ENCODE measurements at places on chromosomes 5 and 9.
A peak's percentile ranks its signal among the peaks of the same experiment; 100 is the strongest.

DNA sequence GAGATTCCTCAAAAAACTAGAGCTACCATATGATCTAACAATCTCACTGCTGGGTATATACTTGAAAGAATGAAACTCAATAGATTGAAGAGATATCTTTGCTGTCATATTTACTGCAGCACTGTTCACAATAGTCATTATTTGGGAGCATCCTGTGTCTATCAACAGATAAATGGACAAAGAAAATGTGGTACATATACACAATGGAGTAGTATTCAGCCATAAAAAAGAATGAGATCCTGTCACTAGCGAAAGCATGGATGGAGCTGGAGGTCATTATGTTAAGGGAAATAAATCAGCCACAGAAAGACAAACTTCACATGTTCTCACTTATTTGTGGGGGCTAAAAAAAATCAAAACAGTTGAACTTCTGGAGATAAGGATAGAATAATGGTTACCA, 505.7 kb upstream of the ARRDC3 start:
- no peak for DNase-seq

GRCh38 chr9:134493461-134494272, 147.9 kb upstream of the COL5A1 start:
- DNase-seq, result no peak

DNA sequence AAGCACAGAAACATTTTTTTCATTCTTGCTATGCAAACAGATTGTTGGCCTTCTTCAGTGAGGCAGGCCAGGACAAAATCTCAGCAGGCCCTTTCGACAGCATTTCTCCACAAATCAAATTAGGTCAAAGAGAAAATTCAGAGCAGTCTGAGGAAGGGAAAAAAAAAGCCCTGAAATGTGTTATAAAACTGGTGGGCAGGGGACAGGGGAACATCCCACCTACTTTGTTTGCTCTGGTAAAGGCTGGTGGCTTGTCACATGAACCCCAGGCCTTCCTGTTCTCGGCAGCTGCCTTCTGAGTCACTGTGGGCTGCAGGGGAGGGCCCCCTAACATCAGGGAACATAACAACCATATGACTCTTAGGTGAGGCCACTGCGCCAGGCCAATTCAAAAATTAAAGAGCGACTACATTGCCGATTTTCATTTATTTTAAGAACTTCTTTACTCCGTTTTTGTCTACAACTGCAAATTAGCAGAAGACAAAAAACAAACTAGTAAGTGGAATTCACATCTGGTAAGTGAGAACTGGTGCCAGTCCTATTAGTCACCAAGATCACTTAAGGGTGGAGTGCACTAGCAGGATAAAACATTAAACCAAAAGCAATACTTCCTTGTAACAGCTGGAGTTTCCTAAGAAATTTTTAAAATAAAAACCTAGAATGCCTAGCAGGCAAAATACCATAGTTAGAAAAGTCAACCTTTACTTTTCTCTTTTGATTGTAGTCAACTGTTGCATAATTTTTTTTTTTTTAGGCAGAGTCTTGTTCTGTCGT, 46.2 kb upstream of the DENND4C start:
- peak; percentile 63 for DNase-seq

- no peak for DNase-seq
These were observed 138.0 kb upstream of the NFIB start for GRCh38 chr9:14451949-14452348.

- peak; percentile 0 for DNase-seq
These were observed 644.2 kb upstream of the CDH9 start for GRCh38 chr5:27682600-27682999.

DNA sequence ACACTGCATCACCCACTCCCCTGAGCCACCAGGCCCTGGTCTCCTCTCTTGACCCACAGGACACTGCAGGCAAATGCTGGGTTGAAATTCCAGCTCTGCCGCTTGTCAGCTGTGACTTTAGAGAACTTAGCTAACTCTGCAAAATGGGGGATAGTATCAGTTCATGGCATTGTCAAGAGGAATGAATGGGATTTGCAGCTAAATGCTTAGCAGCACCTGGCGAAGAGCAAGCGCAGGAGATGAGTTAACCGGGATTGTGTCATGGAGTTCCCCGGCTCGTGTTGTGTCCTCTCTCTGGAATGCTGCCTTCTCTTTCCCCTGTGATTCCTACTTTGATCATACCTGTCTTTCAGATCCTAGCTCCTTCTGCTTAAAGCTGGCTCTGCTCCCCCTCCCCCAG, 67.1 kb downstream of the DAB2IP start:
- DNase-seq, result no peak

DNA sequence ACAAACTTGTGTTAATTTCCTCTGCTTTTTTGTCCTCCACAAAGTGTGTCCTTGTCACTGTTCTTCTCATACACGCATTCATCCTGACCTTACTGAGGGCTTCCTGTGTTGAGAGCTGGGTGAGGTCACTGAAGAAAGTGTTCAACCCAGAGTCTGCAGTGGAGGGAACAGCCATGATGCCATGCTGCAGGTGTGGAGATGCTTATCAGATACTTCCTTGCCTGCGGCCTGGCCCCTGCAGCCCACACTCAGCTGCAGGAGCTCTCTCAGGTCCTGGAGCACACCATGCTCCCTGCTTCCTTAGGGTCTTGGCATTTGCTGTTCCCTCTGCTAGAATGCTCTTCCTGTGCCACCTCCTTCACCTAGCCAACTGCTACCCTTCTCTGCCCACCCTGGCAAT, 108.1 kb upstream of the SPRY4 start:
- peak; percentile 11 for DNase-seq

DNA sequence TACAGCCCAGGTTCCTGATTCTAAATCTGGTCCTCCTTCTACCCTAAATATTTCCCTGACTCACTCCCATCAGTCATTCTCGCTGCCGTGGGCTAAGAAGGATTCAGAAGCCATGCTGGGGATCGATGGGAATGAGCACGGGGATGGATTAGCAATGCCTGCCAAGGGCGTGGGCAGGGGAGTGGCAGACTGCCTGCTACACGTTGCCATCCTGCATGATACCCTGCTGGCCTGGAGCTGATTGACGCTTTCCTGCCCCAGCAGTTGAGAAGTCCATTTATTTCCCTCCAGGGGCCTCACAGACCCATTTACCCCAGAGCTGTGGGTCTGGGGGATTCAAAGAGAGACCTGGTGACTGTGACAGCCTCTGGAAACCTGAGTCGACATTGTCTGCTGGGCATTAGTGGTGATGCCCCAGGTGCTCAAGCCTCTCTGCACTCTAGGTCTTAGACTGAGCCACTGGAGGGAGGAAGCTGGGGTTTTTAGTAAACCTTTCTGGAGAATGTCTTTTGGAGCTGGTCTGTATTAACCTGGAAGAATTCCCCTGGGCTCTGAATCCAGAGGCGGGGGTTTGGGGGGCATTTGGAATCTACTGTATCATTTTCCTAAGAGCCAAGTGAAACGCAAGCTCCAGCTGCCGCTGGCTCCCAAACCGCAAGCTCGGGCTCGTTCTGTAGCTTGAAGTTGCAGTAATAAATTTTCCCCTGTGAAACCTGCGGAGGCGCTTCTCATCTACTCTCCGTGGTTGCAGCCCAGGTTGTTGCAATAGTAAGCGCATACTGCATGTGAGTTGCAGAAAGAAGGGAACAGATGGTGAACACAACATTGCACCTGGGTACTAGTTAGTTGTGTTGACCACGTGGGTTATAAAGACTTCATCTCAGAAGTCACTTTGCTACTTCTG, 76.3 kb upstream of the RAPGEF1 start:
- no peak for DNase-seq

GRCh38 chr5:1054799-1055775, 46.5 kb downstream of the NKD2 start:
- DNase-seq, result no peak

- DNase-seq, result no peak
These were observed 344.1 kb downstream of the PLK2 start for GRCh38 chr5:58115811-58116210.

DNA sequence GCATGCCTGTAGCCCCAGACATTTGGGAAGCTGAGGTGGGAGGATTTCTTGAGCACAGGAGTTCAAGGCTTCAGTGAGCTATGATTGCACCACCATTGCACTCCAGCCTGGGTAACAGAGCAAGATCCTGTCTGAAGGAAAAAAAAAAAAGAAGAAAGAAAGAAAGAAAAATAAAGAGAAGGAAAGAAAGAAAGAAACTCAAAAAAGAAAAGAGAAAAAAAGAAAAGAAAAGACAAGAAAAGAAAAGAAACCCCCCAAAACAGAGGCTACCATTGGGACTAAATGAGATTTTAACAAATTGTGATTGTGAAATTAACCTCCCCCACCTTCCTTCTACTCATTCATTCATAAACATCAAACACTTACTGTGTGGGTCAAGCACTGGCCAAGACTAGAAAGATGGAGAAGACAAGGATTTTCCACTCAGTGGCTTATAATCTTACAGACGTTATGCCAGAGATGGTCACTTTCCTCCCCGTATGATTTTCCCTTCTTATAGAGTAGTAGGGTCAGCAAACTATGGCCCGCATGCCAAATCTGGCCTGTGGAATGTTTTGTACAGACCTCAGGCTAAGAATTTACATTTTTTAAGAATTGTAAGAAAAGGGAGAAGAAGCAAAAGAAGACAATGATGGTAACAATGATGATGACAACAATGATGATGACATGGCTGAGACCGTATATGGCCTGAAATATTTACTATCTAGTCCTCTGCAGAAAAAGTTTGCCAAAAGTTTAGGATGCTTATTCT, 1.1 kb upstream of the FYB1 start:
- DNase-seq, result no peak

- no peak for DNase-seq
These were observed 33.4 kb downstream of the VAV2 start for GRCh38 chr9:133958756-133959155.

DNA sequence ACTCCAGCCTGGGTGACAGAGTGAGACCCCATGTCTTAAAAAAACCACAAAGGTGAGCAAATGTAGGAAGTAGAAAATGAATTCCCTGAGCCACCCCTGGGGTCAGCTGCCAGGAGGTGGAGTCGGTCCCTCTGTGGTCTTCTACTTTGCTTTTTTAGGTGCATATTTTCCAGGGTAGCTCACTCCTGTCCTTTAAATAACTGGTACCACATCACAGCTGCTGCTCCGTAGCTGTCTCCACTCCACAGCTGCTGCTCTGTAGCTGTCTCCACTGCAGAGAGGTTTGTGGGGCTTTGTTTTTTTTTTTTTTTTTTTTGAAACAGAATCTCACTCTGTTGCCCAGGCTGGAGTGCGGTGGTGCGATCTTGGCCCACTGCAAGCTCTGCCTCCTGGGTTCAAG, 8.9 kb downstream of the WDR5 start:
- no peak for DNase-seq

DNA sequence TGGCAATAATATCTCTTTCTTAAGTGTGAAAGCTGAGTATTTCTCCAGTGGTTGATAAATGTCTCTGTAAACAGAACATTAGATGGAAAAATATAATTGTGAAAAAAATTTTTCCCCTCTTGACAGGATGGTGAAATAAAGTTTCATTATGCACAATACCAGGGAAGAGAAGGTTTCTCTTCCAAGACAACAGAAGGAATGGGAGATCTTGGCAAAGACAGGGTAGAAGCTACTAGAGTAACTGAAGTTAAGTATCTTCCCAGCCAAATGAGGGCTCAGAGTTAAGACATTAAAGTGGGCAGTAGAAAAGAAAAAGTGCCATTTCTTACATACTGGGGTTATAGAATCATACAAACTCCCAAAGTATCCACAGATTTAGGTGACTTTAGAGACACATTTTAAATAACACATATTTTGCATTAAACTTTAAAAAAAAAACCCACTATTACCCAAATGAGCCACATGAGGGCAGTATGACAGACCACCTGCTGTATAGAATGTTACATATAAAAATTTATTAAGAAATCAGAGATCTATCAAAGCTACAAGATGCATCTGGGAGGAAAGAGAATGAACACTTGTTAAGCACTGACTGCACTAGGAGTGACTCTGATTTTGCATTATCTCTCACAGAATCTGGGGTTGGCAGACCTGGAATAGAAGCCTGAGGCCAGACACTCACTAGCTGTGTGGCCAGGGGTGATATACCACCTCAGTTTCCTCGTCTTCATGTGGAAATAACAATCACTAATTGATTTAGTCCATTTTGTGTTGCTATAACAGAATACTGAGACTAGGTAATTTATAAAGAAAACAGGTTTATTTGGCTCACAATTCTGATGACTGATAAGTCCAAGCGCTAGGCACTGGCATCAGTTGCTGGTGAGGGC, 98.5 kb downstream of the ARSB start:
- DNase-seq, result no peak

GRCh38 chr9:91305596-91306295, 56.0 kb downstream of the AUH start:
- DNase-seq, result no peak

DNA sequence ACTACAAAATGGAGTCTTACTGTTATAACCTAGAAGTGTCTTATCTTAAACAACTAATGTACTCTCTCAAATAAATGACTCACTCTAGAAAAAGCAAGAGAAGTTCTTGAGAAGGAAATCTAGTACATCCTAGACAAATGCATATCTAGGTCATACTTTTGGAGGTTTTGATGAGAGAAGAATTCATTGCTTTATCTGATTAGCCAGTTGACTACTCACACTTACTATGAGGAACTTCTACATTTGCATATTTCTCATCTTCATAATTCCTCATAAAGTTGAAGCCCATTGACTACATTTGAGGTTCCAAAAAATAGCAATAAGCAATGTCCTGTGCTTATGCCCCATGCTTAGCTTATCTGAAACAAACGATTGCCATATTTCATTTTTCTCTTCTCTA, 2.8 kb downstream of the JAKMIP2 start:
- no peak for DNase-seq

DNA sequence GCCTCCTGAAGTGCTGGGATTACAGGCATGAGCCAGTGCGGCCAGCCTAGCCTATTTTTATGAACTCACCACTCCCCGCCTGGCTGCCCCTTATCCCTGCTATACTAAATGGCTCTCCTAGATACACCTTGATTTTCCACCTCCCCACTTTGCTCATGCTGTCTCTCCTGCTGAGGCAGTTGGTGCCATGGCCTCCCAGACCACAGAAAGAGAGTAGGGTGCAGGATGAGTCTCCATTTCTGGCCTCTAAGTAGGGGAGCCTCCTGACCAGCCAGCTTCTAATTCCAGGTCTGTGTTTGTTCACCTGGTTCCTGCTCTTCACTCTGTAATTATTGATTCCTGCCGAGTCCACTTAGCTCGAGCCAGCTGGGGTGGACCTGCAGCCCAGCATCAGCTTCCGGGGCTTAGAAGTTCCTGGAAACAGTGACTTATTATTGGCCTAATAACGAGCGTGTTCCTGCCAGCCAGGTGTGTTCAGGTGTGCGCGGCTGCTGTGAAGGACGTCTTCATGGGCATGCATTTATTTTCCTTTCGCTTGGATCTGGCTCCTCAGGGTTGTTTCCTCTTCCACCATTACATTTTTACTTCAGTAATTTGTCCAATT, 34.0 kb downstream of the ZNF618 start:
- peak; percentile 56 for DNase-seq

GRCh38 chr5:16740811-16741392, 124.1 kb upstream of the RETREG1 start:
- DNase-seq, result no peak

DNA sequence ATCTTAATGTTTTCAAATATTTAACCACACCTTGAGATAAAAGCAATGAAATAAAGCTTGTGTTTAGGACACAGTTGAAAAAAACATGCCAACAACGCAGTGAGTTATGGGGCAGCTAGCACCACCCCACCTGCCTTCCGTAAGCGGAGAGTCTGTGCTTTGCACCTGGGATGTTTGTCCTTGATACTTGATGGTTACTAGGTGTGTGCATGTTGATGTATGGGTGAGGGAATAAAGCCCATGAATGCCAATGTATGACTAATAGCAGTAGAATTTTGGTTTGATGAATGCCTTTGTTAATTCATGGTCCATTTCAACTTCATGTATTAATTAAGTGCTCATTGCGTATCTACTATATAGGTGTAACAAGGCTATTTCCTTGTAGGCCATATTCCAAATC, 74.0 kb downstream of the PCSK5 start:
- DNase-seq, result peak; percentile 78

Measured in Calu3 (cell line).